A549 treated with AZD2906 at 1 μM for 4 hours (cell line): ENCODE measurements at places on chromosomes 7 and 10. TPM values are rescaled to one million over a fixed set of nuclear protein-coding genes. Genes with fewer than 3 reads are reported as not detected.

The PALS2 gene
- total RNA-seq = 17.9 to 28.1 TPM (median 23.1 TPM) in 5 replicates

The EN2 gene
- total RNA-seq = 0.56 to 0.94 TPM (median 0.92 TPM) in 5 replicates

The UTF1 gene
- total RNA-seq = not detected in 5 replicates

The PALD1 gene
- total RNA-seq = 5.4 to 7.6 TPM (median 6.5 TPM) in 5 replicates

The OPALIN gene
- not detected in 5 replicates for total RNA-seq

The FAM25C gene
- 1.0 to 3.0 TPM in 2 of 5 replicates, not detected in the others for total RNA-seq

The SDHAF3 gene
- total RNA-seq = 21.1 to 37.6 TPM (median 21.4 TPM) in 5 replicates

The AP1S1 gene
- 146 to 161 TPM (median 152 TPM) in 5 replicates for total RNA-seq

The RADIL gene
- 1.2 to 2.5 TPM (median 1.9 TPM) in 5 replicates for total RNA-seq

The PIK3AP1 gene
- 0.55 to 0.90 TPM (median 0.58 TPM) in 5 replicates for total RNA-seq

The CYP3A7 gene
- total RNA-seq = 0.05 TPM in 1 of 5 replicates, not detected in the others

The C10orf67 gene
- total RNA-seq = 0.05 to 0.19 TPM (median 0.09 TPM) in 4 of 5 replicates, not detected in the other

The PTPRN2 gene
- total RNA-seq = 0.69 to 1.0 TPM (median 0.77 TPM) in 5 replicates

The EFCAB10 gene
- 2.1 to 3.4 TPM (median 2.8 TPM) in 5 replicates for total RNA-seq
